ENCODE measurements at places on chromosomes 1 and 21.
A peak's percentile ranks its signal among the peaks of the same experiment; 100 is the strongest.

GRCh38 chr1:31786366-31787060, 22.4 kb upstream of the ADGRB2 start:
- DNase-seq = no peak

GRCh38 chr1:198788561-198789064, 149.8 kb downstream of the PTPRC start:
- DNase-seq = peak; percentile 58

DNA sequence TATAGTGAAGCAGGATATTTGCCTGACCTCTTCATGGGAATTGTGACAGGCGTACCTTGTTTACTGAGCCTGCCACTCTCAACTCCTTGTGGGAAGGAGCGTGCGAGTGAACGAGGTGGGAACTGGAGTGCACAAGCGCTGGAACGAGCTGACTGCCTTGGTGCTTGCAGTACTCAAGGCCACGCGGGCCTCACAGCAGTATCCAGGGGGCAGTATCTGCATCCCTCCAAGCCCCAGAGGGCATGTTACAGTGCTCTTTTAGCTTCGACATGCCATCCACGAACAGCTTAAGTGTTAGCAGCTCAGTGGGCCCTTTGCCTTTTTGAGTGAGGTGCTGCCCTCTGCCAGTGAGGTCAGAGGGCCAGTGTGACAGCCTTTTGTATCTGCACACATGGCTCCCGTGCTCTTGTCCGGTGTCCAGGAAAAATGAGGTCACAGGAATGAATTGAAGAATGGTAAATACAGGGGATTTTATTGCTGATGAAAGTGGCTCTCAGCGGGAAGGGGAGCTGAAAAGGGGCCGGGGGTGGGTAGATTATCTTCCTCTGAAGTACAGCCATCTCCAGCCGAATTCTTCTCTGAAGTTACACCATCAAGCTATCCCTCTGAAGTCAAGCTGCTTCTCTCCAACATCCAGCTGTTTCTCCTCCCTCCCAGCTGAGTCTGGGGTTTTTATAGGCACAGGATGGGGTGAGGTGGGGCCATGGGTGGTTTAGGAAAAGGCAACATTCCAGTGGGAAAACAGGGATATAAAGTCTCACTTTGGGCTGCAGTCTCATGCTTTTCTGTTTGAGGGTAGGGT, 69.3 kb downstream of the EPB41 start:
- DNase-seq = no peak

DNA sequence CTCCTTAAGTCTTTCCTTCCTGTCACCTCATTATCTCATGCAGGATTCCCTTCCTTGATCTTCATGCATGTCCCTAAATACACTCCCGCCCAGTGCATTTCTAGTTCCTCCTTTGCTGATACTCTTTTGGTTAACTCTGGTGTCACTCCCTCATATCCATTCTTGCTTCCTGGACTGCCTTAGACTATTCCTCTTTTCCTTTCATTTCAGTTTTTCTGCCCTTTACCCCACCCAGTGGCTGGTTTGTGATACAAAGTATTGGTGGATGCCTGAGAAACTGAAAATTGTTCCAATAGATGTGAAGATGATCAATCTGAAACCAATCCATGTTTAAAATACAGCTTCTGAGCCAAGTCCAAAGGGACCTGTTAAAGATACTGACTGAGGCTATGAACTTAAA, 553.8 kb upstream of the CAMK1G start:
- DNase-seq = no peak

DNA sequence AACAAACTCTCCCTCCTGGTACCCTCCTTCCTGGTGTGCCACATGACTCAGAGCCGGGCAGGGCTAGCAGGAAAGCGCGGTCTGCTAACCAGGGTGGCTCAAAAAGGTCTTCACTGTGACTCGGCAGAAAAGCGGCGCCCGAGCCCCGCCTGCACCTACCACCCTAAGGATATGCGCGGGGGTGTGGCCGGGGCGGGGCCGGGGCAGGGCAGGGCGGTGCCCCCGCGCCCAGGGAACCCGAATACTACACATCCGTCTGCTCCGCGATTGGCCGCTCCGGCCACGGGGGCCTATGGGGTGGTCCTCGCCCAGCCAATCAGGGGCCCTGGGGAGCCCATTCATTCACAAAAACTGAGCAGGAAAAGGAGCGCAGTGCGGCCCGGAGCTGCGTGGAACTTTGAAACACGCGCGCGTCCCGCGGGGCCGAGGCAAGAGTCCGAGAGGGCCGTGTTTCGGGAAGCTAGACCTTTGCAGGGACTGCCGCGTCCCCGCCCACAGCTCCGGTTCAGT, 1.7 kb downstream of the LRP8 start:
- DNase-seq = peak; percentile 93

DNA sequence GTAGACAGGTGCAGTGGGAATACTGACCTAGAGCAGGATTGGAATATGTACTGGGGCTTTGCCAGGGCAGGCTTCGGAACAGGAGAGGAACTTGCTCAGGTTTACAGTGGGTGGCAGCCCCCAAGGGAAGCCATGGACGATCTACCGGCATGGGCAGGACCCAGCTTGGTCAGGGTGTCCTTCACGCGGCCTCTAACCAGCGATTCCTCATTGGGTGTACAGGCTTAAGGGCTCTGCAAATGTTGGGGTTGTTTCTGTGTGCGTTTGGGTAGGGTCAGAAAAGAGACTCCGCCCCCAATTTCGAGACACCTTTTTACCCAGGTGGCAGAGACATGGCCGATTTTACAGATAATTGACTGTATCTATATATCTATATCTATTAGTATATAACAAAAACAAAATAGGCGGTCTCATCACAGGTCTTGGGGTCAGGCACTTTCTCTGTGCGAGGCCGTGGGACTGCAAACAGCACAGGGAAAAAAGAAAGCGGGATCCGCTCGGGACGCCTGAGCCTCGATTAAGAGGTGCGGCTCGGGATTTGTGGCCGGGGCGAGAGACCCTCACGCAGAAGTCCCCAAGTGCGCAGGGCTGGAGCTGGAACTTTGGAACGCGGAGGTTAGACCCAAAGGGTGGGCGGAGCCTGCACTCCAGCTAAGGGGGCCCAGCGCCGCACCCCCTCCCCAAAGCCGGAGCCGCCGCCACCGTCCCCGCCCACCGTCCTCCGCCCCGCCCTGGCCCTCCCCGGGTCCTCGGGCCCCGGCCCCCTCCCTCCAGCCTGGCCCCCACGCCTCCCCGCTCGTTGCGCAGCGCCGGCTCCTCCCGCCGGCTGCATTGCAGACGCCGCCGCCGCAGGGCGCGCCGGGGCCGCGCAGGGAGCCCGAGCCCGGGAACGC, 67.5 kb upstream of the VAMP3 start:
- DNase-seq = peak; percentile 45

- peak; percentile 50 for DNase-seq
Observed at GRCh38 chr1:117128323-117129079, 7.0 kb upstream of the TRIM45 start.

- DNase-seq = no peak
Observed at GRCh38 chr1:5244631-5245285, 590.3 kb downstream of the AJAP1 start.

DNA sequence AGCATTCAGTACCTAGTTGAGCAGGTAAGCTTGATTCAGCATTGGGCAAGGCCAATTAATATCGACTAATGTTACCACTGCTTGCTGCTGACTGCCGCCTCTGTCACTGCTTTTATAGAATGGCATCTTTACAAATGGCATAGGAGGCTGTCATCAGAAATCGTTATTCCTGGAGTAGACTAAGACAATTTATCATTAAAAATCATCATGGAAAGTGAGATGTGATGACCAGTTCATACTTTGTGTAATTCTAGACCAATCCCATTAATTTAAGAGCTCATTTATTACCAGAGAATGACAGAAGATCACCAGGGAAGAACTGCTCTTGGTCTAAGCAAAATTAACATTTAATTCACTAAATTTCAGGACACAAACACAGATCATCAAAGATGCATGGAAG, 254.0 kb downstream of the SPATA17 start:
- DNase-seq = no peak

GRCh38 chr21:34166468-34166867, 93.1 kb downstream of the MRPS6 start:
- DNase-seq = peak; percentile 10

DNA sequence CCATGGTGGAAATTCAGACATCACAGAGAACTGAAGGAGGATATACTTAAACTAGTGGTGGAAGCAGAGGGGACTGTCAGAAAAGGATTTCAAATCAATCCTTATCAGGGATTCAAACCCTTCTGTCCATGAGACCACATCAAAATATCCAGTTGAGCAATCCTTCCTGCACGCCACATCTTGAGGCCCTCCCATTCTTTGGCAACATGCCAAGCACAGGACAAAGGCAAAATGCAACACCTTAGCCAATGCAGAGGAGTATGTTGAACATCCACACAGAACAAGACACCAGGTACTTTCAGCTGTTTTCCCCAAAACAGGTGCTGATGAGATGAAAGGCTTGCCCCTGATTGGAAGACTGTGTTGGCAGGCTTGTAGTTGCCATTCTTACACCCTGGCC, 81.8 kb upstream of the PLXNA2 start:
- DNase-seq = no peak

- DNase-seq = no peak
Observed at GRCh38 chr1:215992620-215993019, 425.5 kb downstream of the KCTD3 start.

DNA sequence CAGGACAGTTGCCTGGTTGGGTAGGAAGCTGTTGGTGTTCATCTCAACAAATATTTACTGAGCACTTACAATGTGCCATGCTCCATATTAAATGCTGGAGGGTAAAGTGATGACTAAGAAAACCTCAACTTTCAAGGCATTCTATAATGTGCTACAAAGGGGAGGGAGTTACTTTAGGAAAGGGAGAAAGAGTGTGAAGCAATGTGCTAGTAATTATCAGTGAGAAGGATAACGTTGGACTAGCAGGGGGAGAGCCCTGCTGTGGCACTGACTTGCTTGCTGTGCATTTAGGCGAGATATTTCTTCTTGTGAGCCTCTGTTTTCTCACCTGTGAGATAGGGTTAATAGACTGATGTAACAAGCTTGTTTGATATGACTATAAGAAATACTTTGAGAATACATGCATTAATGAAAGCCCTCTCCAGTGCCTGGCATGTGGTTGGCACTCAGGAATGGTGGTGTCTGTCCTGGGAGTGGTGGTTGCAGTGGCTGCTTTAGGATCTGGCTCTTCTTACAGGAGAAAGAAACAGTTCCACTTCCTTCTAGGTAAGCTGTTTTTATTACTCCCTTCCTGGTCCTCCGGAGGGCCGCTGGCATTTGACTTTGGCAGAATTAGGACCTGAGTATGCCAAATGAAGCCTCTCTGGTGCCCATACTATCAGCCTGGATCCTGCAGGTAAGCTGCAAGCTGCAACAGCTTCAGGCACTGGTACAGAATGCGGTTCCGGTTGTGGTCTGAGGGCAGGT, 111.1 kb upstream of the COA6 start:
- DNase-seq = no peak

- no peak for DNase-seq
Observed at GRCh38 chr1:112877750-112878149, 78.2 kb downstream of the SLC16A1 start.

- no peak for DNase-seq
Observed at GRCh38 chr1:112905395-112906149, 50.4 kb downstream of the SLC16A1 start.

- no peak for DNase-seq
Observed at GRCh38 chr1:31811605-31812004, 4.2 kb downstream of the SPOCD1 start.

GRCh38 chr1:227886993-227887696, 60.6 kb downstream of the WNT9A start:
- DNase-seq = peak; percentile 52

DNA sequence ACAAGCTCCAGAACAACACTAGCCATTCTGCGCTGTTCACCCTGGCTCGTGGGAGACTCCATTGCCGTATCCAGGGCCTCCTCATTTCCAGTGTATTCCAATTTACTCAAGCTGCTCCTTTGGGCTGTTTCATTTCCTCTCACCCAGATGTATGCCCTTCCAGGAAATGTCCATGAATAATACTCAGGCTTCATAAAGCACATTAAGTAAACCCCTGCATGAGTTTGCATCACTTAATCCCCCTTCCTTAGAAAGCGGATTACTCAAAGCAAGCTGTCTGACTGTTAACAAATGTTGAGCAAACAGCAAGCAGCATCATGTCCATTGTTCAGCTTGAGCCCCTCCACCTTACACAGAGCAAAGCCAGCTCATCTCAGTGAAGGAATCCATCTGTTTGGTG, 403.6 kb upstream of the PBX1 start:
- no peak for DNase-seq

- DNase-seq = no peak
Observed at GRCh38 chr21:34017039-34017961, 56.1 kb upstream of the MRPS6 start.

- no peak for DNase-seq
Observed at GRCh38 chr1:201896951-201897391, 8.3 kb downstream of the SHISA4 start.

- no peak for DNase-seq
Observed at GRCh38 chr1:162772571-162773154, 17.8 kb upstream of the HSD17B7 start.

DNA sequence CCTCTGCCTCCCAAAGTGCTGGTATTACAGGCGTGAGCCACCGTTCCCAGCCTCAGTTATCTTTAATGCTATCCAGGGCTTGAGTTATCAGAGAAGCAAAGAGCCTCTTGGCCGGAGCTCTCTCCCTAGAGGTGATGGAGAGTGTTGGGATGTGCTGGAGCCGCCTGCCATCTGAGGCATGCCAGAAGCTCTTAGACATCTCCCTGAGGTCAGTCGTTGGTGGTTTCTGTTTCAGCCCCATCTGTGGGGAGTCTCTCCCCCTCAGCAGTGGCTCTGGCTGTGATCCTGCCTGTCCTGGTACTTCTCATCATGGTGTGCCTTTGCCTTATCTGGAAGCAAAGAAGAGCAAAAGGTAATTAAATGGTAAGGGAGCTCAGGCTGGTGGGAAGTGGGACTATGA, 11.6 kb upstream of the ZNF691 start:
- DNase-seq = no peak

DNA sequence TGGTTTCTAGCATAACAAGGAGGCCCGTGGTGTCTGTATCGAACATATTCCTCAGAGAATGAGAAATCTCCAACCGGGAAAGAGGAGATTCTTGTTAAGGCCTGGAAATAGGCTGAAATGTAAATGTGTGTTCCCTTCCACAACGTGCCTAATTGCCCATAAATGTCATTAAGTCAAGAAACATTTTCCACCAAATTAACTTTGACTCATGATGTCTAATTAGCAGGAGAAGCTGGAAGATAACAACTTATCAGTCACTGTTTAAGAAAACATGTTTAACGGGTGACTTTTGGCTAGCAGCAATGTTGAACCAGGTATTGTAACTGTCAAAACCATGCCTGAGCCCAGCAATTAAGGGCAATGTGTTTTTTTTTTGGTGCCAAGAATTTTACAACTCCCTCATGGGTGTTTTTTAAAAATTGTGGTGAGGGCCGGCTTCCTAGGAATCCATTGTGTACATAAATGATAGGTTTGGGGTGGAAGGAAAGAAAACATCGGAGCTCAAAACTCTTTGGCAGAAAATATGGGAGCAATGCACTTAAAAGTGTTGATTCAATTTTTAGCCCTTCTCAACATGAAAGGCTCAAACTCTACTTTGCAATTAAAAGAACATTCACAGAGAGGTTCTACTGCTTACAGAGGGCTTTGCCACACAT, 67.0 kb downstream of the OLIG1 start:
- no peak for DNase-seq

All from CD4-positive, alpha-beta T cell treated with Interleukin-17A for 1 hour (primary cell).